ENCODE measurements at places on chromosomes 12 and 14.

DNA sequence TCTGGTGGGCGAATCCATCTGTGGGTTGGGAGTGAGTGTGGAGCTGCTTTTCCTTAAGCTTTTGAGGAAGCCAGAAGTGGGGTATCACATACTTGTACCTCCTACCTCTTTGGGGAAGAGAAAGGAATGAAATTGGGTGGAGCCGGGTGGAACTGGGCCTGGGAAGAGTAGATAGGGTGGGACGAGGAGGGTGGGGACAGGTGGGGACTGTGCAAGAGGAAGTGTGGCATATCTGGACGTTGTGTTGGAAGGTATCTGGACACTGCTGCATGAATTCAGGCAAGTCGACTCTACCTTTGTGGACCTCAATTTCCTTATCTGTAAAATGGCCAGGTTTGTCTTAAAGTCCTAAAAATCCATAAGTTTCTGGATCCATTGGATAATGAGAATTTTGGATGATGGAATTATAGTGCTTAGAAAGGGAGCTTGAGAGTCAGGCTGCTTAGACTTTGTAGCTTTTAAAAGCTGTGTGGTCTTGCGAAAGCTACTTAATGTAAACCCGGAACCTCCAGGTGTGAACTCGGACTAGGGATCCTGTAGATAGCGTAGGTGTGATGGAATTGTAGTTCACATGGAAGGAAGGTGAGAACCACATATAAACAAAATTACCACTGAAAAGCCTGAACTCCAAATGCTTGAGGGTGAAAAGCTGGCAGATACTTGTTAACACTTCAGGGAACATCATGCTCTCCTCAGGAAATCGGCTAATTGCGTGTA is 2.1 kb downstream of the VRTN start:
- no peak for DNase-seq

DNA sequence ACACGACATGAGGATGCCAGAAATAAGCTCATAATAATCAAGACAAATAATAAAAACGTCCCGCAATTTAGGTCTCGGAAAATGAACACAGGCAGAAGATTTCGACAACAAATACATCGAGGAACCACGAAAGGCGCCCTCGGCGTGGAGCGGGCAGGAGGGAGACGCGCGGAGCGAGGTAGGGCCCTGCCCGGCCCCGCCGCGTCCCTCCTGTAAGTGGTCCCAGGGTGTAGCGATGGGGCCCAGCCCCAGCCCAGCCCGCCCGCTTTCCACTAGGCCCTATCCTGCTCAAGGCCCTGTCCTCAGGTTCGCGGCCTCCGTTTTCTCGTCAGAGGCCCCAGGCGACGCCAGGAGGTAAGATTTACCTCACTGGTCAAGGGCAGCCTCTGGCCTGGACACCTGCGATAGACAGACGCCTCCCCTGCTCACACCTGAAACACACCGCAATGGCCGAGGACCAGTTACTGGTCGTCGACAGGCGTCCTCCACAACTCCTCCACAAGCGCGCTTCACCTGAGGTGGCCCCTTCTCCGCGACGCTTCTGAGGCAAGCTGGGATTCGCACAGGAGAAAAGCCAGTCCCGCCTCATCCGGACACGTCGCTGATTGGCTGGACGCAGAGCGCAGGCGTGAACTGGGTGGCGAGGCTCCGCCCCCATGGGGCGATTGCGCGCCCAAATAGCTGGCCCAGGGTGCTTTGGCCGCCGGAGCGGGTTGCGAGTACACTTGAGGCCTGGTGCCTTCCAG is at the start of gene SYCP3:
Gene SYCP3, minus strand, starts transcription at position 543 of the 746 bp plus-strand sequence. CDS start 1,527 bp downstream, outside the sequence.
- DNase-seq = no peak

DNA sequence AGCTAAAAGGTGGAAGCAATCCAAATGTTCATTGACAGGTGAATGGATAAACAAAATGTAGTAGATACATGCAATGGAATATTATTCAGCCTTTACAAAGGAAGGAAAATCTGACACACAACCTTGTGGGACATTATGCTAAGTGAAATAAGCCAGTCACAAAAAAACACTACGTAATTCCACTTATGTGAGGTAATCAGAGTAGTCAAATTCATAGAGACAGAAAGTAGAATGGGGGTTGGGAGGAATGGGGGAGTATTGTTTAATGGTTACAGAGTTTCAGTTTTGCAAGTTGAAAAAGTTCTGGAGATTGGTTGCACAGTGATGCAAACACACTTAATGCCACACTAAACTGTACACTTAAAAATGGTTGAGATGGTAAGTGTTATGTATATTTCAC is 62.8 kb downstream of the LIN52 start:
- no peak for DNase-seq

DNA sequence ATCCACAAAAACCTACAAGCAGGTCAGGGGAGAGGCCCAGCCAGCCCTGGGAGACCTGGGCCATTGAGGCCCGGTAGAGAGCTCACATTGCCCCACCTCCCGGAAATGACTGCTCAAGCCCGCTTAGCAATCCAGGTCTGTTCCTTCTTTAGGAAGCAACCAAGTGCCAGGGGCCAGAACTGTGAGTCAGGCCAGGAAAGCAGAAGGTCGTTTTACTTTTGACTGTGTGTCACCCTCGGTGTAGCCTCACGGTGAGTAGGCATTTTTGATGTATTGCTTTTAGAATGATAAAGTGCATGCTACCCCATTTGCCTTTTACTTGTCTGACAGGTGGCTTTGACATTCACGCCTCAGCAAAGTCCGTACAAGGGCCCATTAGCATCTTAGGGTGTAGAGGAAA is 25.4 kb upstream of the PWP1 start:
- DNase-seq = no peak

DNA sequence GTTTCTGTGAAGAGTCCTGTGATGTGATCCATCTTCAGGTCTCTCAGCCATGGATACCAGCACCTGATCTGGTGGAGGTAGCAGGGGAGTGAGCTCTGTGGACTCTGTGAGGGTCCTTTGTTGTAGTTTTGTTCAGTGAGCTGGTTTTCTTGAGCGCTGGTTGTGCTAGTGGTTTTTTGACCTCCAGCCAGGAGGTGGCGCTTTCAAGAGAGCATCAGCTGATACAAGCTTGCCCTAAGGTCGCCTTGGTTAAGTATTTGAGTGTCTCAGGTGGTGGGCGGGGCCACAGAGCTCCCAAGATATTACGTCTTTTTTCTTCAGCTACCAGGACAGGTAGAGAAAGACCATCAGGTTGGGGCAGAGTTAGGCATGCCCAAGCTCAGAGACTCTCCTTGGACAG is 139.7 kb downstream of the TTLL5 start:
- DNase-seq = no peak

DNA sequence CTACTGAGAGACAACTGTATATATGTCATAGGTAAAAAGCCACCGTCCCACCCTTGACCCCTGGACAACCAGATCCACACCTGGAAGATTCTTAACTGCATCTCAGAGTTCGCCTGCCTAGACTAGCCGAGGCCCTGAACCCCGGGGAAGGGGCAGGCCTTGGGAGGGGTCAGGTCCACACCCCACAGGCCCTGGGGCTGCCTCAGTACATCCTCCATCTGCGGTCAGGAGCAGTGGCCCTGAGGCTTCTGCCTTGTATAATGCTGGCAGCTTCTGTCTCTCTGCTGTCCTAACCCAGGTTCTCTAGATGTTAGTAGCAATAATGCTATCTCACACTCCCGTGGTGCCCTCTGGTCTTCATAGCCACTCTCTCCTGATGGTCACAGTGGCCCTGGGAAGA is 36.8 kb downstream of the JDP2 start:
- DNase-seq = no peak

DNA sequence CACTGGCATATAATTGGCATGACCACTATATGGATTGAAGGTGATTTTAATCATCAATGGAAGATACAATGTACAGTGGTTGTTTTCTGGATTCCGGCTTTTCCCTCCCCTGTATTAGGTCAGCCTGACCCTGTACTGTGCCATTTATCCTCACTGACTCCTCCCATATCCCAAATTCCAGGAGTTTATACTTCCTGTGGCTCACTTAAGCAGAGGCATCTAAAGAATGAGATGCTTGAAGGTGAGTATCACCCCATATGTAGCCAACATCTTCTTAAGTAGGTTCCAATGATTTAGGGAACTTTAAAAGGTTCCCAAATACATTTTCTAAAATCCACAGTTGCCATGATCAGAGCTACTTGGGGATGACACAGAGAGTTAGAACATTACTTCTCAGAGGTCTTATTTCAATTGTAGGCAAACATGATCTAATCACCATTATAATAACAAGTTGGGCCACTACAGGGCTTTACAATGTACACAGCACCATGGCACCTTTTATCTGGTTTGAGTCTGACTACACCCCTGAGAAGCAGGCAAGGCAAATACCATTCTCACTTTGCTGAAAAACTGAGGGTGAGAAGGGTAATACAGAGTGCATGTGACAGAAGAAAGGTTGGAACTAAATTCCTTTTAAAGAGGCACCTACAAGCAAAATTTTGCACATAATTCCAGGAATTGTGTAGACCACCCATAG is 212.3 kb upstream of the GARIN6 start:
- no peak for DNase-seq

DNA sequence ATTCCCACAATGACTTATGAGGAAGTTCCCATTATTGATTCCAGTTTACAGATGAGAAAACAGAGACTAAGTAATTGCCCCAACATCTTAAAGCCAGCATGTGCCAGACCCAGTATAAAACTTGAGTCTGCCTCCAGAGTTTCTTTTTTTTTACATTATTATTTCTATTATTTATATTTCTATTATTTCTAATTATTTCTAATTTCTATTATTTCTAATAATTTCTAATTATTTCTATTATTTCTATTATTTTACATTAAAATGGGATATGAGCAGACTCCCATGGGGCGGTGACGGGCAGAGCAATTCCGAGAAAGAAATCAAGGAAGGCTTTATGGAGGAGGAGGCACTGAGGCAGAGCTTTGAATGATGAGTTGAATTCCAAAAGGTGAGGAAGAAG is 54.4 kb upstream of the BDKRB2 start:
- no peak for DNase-seq

DNA sequence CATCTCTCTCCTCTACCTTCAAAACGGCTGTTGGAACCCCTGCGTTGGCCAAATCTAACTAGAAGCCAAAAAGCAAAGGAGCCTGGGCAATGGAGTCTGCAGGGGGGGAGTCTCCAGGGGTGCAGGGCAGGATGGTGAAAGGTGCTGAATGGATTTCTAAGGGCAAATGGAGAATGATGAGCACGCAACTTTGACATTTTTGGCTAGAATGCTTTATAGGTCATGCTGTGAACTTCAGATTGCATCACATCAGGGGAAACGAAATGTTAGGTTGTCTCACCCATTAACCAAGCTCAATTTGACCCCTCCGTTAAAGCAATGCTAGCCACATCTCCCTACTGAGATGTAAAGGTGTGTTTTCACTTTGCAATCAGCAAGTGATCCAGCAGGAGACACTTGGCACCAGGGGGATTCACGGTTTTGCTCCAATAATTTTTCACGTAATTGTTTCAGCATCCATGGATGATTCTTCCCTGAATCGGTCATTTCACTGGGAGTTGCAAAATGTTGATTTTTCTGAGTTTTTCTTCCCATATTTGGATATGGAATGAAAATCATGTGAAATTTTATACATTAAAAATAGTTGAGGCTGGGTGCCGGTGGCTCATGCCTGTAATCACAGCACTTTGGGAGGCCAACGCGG is 78.0 kb upstream of the MDM1 start:
- DNase-seq = no peak

DNA sequence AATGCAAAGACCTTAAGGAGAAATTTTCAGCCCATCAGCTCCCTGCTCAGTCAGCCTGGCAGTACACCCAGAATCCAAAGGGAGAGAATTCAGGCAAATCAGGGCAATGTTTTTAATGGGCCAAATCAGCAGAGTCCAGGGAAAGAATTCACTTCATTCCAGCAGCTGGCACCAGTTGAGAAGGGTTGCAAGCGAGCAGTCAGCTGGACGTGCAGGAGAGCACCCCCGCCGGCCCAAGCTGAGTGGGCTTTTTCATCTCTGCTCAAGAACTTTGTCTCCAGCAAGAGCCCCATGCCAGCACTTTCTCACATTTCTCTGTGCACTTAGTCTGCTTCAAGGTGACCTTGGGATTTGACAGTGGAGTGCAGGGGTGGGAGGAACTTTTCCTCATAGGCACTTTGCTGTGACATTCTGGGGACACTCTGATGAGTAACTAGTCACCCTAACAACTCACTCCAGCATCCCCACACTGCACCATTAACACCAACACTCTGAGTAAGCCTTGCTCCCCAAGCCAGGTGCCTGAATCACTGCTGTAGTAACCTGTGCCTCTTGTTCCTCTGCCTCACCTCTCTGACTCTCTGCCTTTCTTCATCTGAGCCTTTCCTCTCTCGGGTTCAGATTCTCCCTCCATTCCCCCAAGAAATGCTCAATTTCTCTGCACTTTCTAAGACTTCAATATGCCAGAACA is 2.2 kb downstream of the ENDOU start:
- no peak for DNase-seq

- DNase-seq = no peak
Observed at GRCh38 chr14:87863047-87863446, 129.9 kb downstream of the GALC start.

- DNase-seq = no peak
Observed at GRCh38 chr14:87992346-87992717, 650 bp downstream of the GALC start.

GRCh38 chr12:56684745-56685359 is 3.2 kb downstream of the PTGES3 start:
- DNase-seq = no peak

DNA sequence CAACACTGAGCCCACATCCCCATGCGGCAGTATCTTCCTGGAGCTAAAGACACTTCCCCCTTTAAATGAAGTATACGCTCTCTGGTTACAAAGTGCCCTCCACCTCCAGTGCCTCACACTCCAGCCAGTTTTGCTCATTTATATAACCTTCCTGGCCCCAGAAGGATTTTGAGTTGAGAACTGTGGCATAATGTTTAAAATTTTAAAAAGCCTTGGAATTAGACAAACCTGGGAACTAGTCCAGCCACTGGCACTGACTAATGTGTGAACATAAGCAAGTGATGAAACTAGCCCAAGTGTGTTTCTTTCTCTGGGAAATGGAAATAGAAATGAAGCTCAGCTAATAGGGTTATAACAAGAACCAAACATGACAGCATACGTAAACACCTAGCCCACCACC is 723.7 kb upstream of the USP15 start:
- DNase-seq = no peak

DNA sequence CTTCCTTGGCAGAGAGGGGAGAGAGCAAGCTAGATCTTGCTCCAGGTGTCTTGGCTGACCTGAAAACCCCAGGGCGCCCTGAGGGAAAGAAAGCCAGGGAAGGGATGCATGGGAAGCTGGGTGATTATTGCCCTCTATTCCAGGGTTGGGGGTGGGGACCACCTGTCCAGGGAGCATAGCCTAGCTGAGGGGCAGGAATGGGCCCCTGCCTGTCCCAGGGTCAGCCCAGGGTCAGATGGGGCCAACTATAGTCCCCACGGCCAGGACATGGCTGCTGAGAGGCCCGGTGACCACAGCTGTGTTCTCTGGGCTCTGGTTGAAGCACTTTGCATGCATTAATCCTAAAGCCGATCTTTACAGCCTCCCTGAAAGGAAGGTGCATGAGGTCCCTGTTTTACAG is 30.1 kb upstream of the ZFP36L1 start:
- DNase-seq = no peak
